ENCODE measurements at places on chromosomes 16 and 17.

DNA sequence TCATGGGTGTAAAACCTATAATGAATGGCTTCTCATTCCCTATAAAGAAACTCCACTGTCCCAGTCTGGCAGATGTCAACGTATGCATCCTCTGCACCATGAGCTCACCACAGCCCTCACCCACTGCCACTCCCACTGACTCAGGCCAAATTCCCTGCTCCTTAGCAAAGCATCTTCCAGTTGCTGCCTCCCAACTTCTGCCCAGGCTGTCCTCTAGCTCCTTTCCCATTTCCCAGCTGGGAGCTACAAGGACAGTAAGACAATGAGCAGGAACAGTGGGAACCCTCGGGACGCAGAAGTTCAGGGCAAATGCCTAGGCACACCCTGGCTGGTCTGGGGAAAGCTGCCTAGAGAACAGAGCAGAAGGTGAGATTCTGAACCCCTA, 9.1 kb upstream of the THAP11 start:
- DNase-seq: no peak

GRCh38 chr16:48810436-48810802, 200.4 kb upstream of the N4BP1 start:
- DNase-seq: no peak

GRCh38 chr17:82134101-82134500, 36.1 kb upstream of the FASN start:
- DNase-seq: no peak

- no peak for DNase-seq
Observed at GRCh38 chr16:23651943-23652468, 10.7 kb downstream of the DCTN5 start.

Measured in stimulated activated CD4-positive, alpha-beta T cell treated with anti-CD3 and anti-CD28 coated beads, Interleukin-12 subunit alpha, Interleukin-12 subunit beta, amount 100 ng/mL, for 24 hours (primary cell).